T-helper 2 cell treated with Interferon-gamma antibody and Interleukin-4, amounts not matched to agents 100 ng/mL and 5 ng/mL, for 36 hours (primary cell): ENCODE measurements at places on chromosomes 3 and 15. TPM values are rescaled to one million over a fixed set of nuclear protein-coding genes. Genes with fewer than 3 reads are reported as not detected.

Gene ROPN1B
- not detected in 2 replicates for total RNA-seq

Gene WWTR1
- 1.1 and 1.2 TPM in 2 replicates for total RNA-seq

Gene GCSAM
- 2.3 and 2.8 TPM in 2 replicates for total RNA-seq

Gene ARIH1
- total RNA-seq: 112 and 126 TPM in 2 replicates

Gene GUCA1C
- total RNA-seq: not detected in 2 replicates

Gene VPS39
- 71.1 and 74.1 TPM in 2 replicates for total RNA-seq

Gene HTR3E
- total RNA-seq: not detected in 2 replicates

Gene EIF3J
- 96.3 and 102 TPM in 2 replicates for total RNA-seq

Gene CACNA1D
- total RNA-seq: 4.5 and 4.8 TPM in 2 replicates

Gene PLA2G4B
- total RNA-seq: 8.6 and 11.1 TPM in 2 replicates

Gene TMEM40
- total RNA-seq: not detected in 2 replicates

Gene NR1I2
- 0.07 and 0.09 TPM in 2 replicates for total RNA-seq
